Endothelial cell (in vitro differentiated cells): ENCODE measurements at places on chromosomes 6 and 20.

DNA sequence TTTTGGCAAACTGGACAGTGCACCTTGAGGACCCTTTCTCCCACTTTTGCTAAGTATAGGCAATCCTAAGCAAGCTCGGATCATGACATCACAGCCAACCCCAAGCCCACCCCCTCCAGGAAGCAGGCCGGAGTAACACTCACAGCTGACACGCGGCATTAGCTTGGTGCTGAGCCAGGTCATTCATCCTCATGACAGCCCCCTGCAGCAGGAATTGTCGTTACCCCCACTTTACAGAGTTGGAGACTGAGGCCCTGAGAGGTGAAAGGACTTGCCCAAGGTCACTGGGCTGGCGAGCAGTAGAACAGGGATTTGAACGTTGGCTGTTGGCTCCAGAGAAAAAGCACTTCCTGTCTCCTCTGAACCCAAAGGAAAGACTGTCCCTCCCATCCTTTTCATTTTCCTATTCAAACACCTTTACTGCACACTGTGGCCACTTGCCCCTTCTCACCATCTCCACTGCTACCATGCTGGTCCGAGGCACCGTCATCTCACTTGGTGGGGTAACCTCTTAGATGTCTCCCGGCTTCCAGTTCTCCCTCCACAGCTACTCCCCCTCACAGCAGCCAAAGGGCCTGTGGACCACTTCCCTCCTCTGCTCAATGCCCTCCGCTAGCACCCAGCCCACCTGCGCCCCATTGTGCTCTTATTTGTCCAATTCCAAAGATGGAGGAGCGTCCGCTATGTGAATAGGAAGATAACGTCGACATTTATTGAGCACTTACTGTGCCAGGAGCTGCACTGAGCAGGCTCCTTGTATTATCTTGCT lies 84.7 kb downstream of the PREX1 start:
- no peak for DNase-seq

- DNase-seq, result no peak
These were observed 29.0 kb upstream of the MPC1 start for GRCh38 chr6:166411721-166412151.

- DNase-seq, result no peak
These were observed 47.8 kb upstream of the CDYL start for GRCh38 chr6:4728436-4728769.

DNA sequence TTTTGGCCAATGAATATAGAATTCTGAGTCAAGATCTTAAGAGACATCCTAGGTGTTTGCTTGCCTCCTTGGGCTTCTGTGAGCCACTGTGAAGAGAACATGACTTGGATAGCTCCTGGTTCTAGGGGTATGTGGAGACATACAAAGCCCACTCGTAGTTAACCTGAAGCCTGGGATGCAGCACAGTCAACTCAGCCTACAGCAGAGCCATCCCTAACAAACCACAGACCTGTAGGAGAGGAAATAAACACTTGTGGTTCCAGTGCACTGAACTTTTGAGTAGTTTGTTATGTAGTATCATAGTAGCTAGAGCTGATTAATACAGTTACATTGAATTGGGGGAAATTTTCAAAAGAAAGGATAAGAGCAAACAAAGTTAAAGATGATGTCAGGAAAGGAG lies 474.4 kb upstream of the HSF2 start:
- DNase-seq, result no peak

- no peak for DNase-seq
These were observed 1063.3 kb upstream of the CITED2 start for GRCh38 chr6:140437619-140438345.

- DNase-seq, result no peak
These were observed 6.3 kb upstream of the GABRR2 start for GRCh38 chr6:89321131-89321970.

DNA sequence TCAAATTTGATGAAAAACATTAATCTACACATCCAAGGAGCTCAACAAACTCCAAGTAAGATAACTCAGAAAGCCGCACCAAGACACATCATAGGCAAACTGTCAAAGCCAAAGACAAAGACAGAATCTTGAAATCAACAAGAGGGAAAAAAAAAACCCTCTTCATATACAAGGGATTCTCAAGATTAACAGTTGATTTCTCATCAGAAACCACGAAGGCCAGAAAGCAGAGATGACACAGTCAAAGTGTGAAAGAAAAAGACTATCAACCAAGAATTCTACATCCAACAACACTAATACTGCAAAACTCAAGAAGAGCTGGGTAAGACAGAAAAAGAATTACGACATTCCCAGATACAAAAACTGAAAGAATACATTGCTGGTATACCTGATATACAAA lies 73.8 kb downstream of the CDK19 start:
- no peak for DNase-seq

DNA sequence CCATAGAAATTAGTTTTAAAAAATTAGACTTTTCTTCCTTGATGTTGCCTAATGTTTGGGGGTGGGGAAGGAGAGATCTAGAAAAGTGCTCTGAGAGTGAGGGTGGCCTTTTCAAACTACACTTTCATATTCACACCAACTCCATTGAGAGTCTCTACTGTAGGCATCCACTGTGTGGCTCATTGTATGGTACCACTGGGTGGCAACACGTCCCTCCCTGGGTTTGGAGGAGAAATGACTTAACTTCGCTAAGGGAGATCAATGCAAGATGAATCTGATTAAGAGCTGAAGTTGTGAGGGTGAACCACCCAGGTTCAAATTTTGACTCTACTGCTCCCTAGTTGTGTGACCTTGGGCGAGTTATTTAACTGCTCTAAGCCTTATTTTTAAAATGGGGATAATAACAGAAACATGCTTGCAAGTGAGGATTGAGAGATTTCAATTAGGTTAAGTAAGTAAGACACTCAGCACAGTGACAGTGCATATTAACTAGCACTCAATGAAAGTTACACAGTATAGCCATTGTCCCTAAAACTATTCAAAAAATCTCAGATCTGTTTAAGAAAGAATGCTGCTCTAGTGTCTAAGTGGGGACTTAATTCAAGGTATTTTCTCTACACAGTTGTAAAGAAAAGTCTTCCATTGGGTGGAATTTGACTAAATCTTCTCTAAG lies 193.5 kb upstream of the CNR1 start:
- DNase-seq, result no peak

DNA sequence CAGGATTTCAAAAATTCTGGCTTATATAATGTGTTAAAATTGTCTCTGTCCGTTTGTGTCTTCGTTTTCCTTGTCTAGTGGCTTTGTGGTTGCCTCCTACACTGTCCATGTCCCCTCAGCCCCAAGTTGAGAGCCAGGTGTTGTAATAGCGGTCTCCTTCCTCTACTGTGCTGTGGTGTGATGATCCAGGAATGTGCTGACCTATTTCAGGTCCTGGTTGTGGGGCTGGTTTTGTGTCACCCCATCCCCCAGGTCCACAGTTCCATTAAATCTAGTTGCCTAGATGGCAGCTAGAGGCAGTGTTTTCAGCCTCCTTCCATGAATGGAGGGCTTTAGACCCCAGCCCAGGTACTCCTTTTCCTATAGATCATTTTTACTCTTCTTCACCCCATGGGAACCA lies 128.7 kb downstream of the DNAH8 start:
- no peak for DNase-seq

- DNase-seq, result no peak
These were observed 95.5 kb downstream of the GJA10 start for GRCh38 chr6:89989742-89990141.

- no peak for DNase-seq
These were observed 22.0 kb upstream of the L3MBTL3 start for GRCh38 chr6:129996387-129996786.

- DNase-seq, result no peak
These were observed 68.2 kb downstream of the SEL1L2 start for GRCh38 chr20:13922241-13922640.

GRCh38 chr6:105121981-105122380 lies 57.8 kb downstream of the POPDC3 start:
- DNase-seq, result no peak

DNA sequence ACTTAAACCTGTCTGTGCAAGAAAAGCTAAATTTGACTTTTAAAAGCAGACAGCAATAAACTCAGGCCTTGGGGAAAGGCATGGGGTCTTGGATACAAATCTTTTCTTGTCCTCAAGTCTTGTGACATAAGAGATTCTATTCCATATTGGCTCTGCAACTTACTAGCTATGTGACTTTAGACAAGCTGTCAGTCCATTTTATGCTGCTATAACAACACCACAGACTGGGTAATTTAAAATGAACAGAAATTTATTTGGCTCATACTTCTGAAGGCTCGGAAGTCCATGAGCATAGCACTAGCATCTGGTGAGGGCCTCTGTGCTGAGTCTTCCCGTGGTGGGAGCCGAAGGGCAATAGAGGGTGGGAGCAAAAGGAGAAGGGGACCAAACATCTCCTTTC lies 246.0 kb upstream of the MOCS1 start:
- DNase-seq, result no peak

DNA sequence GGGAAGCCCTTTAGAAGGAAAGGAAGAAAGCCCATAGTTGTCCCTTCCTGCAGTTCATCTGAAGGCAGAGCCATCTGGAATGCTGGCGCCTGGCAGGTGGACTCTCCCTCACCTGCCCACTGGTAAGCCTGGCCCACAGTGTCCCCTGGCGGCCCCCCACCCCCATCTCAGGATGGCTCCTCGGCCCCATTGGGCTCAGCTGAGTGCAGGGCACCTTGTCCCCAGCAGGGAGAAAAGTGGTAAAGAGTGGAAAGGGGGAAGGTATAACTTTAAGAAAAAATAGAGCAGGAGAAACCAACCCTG lies 12.6 kb downstream of the SS18L1 start:
- no peak for DNase-seq

- no peak for DNase-seq
These were observed 87.8 kb downstream of the SLC22A3 start for GRCh38 chr6:160435935-160436334.

GRCh38 chr6:88989215-88989614 lies 25.8 kb upstream of the RNGTT start:
- DNase-seq, result no peak

DNA sequence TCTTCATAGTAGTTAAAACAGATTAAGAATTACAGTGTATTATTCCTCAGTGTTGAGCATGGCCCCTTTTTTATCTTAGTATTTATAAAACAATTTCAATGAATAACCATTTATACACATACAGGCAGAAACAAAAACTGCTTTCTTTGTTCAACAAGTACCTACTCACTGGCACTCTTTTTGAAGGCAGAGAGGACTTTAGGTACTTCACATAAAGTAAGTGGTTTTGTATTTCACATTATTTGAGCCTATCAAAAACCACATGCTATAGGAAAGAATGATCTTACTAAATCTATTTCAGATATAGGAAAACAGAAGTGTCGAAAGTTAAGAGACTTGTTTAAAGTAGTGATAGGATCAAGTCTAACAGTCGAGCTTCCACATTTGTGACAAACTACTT lies 73.8 kb downstream of the PRKN start:
- no peak for DNase-seq

DNA sequence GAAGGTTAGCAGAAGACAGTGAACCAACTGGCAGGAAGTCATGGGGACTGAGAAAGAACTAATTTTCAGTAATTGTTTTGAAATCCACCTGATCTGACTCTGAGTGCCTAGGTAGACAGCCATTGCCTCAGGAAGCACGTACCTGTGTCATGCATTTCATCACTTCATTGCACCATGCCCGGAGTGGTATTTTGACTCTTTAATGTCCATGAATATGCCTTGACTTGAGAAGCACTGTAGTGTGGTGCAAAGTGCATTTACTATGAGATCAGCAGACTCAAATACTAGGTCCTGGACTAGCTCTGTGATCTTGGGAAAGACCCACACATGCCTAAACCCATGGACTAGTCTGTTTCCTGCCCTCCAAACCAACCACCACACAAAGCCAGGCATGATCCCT lies 370.9 kb upstream of the MARCKS start:
- DNase-seq, result no peak

- DNase-seq, result no peak
These were observed 73.8 kb downstream of the EDN3 start for GRCh38 chr20:59374261-59374660.

DNA sequence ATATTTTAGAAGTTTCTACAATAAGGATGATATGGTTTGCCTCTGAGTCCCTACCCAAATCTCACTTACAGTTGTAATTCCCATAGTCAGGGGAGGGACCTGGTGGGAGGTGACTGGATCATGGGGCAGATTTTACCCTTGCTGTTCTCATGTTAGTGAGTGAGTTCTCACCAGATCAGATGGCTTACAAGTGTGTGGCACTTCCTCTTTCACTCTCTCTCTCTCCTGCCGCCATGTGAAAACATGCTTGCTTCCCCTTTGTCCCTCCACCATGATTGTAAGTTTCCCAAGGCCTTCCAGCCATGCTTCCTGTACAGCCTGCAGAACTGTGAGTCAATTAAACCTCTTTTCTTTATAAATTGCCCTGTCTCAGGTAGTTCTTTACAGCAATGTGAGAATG lies 527.5 kb upstream of the ID4 start:
- DNase-seq, result no peak

- DNase-seq, result no peak
These were observed 37.6 kb upstream of the CCN6 start for GRCh38 chr6:112016320-112016719.

DNA sequence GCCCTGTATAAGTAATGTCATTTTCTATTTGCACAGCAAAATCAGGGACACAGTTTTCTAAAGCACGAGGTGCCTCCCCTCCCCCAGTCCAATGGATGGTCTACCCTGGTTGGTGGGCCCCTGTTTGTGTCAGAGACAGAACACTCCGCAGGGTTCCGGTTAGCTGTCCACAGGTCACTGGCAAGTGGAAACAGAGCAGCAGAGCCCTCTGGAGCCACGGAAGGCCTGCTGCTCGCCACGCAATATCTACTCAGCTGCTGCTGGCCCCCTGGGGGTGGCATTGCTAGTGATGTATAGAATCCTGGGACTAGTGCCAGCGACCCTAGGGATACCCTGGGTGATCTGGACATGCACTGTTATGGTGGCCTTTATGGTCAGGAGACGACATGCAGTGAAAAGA lies 50.4 kb downstream of the RIN2 start:
- DNase-seq, result no peak

DNA sequence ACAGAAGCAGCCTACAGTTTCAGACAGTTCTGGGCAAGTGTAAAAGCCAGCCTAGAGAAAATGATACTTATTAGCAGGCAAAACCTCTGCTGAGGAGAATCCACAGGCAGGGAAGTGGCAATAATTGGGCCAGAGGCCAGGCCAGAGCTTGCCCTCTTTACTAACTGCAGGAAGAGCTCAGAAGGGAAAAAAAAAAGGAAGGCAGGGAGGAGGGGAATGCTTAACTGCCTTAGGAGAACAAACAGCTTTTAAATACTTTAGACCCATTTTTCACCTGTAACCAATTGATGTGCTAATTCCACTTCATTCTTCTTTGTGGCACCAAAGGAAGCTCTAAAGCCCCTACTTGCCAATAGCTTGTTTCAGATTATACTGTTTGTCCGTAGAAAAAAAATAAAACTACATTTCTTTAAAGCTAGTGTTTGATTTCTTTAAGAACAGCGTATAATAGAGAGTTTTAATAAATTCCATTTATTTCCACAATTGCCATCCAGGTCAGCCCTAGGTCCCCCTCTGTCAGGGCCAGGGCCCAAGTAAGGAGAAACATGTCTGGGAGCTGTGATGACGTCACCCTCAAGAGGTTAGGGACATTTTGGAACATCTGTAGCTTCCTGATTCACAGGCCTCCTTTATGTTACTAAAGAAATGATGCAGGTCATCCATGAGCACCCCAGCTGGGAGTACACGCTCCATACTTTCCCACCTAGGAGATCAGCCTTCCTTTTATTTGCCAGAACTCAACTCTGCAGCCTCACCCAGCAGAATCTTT lies 384.3 kb downstream of the CDC5L start:
- no peak for DNase-seq
